Hippocampal formation (tissue), 2 donors: ENCODE measurements at places on chromosomes 1 and 21.

DNA sequence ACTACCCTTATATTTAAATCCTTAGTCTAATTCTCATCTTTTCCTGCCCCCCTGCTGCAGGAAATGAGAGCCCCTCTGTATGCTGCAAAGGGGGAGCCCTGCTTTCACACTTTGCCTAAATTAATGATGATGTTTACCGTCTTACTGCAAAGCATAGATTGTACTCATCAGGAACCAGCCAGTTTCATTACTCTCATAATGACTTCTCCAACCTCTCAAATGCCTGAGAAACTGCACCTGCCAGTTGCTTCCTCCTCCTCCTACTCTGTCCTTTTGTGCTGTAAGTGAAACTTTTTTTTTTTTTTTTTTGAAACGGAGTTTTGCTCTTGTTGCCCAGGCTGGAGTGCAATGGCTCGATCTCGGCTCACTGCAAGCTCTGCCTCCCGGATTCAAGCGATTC, 101.7 kb downstream of the ADSS2 start:
- DNase-seq: no peak

DNA sequence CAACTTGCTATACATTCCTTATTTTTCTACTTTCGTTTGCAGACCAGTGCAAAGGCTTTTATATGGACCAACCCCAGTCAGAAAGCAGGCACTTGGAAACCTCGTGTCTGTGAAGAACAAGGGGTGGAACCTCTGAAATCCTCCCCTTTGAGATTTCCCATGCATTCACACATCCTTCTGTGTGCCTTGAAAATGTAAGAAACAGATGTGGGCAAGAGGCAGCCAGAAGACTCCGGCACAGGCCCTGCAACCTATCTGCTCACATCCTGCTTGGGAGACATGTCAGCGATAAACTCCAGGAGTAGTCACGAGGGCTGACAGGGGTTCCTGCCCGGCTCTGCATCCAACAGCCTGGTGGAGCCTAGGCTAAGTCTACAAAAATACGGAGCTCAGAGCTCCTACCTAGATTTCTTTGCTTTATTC, 42.5 kb downstream of the ETS2 start:
- DNase-seq: no peak

DNA sequence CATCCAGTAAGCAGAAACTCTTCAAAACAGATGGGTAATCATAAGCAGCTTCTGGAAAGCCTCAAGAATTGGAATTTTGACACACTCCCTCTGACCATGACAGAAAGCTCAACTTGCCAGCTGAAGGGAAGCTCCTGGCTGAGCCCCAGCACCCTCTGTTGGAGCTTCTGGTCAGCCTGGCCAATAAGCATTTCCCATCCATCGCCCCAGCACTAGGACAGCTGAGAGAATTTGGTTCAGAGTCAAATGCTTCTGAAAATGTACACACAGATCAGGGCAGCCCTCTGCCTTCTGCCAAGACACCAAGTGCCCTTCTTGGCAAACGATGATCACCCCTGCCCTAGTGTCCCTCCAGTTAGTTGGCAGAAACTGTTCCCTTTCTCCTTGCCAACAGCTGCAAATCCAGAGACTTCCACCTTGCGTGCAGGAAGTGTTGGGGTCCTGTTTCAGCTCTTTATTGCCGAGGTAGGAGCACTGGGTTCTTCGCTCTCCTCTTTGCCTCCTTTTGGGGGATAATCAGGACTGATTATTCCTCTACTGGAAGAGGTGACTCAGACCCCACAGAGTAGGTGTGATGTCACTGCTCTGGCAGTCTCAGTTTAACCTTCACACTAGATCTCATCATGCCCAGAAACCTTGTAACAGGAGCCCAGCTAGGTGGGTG, 11.9 kb downstream of the PIGV start:
- DNase-seq: peak; percentile 61

GRCh38 chr1:67216401-67216800, 50.1 kb downstream of the IL23R start:
- DNase-seq: no peak
